Pancreas (tissue), 10 donors: ENCODE measurements at places on chromosomes 5 and 9. TPM values are rescaled to one million over a fixed set of nuclear protein-coding genes. Genes with fewer than 3 reads are reported as not detected.

Gene FGFR4
- 35.3 TPM for total RNA-seq

Gene FIBCD1
- not detected for total RNA-seq

Gene ACTBL2
- total RNA-seq = 0.37 TPM

GRCh38 chr5:131228646-131229045, 35.2 kb upstream of the CDC42SE2 start:
- DNase-seq = no peak

- no peak for DNase-seq
Observed at GRCh38 chr5:140309706-140310249, 6.9 kb upstream of the PFDN1 start.
